ENCODE measurements at places on chromosomes 1 and 21.

GRCh38 chr1:37931102-37931360, 15.8 kb downstream of the INPP5B start:
- DNase-seq = no peak

GRCh38 chr1:228378873-228379460, 27.7 kb downstream of the TRIM11 start:
- no peak for DNase-seq

- DNase-seq = no peak
Measured at GRCh38 chr1:54462597-54463258, 56.5 kb upstream of the SSBP3 start.

DNA sequence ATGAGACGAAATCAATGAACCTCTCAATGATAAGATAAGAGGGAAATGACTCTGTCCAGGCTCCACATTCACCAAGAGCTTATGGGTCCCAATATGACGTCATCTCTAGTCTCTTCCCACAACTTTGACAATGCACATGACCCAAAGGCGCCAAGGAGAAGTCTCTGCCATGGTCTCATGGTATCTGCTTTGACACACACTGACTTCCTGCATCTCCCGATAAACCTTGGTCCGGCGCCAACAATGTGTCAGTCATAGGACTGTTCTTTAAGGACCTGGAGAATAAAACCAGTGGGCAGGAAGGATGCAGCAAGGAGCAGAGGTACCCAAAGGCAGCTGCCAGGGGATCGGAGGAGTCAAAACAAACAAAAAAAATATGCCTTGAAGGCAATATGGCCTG, 46.9 kb upstream of the TMEM51 start:
- DNase-seq = no peak

DNA sequence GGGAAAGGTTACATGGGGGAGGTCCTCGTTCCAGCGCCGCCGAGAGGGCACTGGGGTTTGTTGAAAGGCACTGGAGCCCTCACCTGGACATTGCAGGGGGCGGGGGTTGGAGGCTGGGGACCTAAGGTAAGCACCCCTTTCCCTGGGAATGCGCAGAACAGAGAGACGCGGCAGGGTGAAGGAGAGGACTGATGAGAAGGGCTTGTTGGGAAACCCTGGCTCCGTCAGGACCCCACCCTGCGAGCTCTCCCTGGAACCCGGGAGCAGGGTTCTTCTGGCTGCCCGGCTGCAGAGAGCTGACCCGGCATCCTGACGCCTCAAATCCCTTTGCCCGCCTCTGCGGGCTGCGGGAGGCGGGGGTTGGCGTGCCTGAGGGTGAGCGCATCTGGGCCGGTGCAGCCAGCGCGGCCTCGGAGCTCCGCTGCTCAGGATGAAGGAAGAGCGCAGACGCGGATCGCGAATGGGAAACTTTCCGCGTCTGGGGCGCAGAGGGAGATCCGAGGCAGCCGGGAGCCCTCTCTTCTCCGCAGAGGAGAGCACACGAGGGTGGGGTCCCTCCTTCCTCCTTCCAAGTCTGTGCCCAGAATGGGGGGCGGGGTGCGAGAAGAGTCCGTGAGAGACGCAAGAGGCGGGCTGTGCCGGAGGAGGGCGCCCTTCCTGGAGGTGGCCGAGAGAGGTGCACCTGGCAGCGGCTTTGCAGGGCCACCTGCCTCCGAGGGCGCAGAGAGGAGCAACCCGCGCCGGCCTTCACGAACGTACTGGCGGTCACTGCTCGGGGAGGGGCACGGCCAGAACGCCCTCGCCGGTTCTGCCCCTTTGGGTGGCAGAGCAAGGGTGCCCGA, 2.4 kb downstream of the IGSF21 start:
- peak; percentile 95 for DNase-seq

DNA sequence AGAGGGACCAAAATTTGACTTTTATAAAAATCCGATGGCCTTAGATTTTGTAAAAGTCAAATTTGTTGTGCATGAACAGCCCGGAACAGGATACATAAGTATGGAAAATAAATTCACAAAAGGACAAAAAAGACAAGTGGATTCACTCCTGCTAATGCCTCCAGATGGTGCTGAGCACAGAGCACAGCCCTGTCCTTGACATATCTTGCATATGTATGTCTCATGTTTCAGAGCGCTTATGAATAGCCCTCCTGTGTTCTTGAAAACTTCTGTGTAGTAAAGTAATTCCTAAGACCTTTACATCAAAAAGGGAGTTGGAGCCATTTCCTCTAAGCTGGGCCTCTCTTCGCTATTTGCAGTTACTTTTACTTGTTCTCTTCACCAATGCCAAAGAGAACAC, 110.7 kb upstream of the RAB3GAP2 start:
- DNase-seq = no peak

- peak; percentile 92 for DNase-seq
Measured at GRCh38 chr1:245810789-245811337, 656.1 kb downstream of the KIF26B start.

DNA sequence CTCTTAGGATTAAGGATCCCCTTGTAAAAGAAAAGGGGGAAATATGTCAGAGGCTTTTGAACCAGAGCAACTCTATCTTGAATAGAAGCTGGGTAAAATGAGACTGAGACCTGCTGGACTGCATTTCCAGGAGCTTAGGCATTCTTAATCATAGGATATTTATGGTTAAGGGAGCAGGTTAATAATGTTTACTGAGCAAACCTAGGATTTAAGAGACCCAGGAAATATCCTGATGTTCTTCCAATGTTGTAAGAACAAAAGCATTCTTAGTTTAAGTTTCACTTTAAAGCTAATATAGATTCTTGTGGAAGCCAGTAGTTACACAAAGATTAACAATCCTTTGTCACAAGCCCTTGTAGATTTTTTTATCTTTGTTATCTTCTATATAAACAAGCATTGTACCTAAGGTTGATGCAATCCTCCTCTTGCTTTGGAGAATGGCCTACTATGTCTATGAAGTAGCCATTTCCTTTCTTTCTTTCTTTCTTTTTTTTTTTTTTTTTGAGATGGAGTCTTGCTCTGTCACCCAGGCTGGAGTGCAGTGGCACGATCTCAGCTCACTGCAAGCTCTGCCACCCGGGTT, 570.2 kb upstream of the BEND5 start:
- no peak for DNase-seq

DNA sequence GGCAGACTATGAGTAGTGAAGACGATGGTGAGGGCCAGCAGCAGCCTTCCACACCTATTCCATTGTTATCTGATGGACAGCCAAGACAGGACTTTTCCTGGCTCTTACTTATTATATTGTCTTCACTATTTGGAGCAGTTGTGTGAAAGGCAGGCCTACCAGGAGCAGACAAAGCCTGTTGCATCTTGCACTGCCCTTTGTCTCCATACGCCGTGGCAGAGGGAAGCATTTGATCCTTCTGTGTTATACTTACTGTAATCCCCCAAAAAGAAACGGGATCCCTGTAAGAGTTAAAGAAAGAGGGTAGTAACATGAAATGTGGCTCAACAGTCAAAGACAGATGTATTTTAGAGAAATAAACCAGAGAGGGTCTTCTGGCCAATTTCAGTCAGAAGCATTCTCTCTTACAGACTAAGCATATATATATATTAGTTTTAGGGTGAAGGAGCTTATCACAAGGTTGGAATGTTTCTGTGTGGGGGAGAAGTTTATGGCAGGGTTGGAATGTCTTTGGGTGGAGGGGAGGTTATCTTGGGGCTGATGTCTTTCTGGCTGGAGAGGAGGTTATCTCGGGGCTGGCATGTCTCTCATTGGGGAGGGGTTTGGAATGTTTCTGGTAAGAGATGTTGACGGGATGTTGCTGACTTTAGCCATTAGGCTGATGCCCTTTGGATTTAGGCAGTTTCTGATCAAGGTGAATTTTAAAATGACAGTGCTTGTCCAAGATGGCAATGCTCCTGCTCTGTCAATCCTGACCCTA, 23.4 kb upstream of the HSD3B1 start:
- DNase-seq = no peak

- no peak for DNase-seq
Measured at GRCh38 chr1:160094291-160094625, 4.2 kb downstream of the IGSF8 start.

DNA sequence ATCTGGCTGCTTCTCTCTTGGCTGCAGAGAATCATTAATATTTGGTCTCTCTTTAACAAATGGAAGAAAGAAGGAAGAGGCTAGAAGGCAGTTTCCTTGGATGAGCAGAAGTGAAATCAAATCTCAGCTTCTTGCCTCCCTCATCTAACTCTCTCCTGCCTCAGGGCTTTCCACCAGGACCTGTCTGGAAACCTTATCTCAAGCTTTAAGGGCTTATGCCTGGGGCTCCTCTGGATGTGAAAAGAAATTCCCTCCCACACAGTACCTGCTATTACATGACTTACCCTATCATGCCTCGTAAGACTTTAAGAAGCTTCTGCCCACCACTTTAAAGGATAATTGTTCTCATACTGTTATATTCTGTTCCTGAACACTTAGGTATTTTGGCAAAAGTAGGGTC, 8.9 kb downstream of the VTCN1 start:
- DNase-seq = no peak

GRCh38 chr1:222914861-222915632, 100.2 kb downstream of the DISP1 start:
- DNase-seq = no peak
